Fibroblast of skin of left biceps (primary cell): ENCODE measurements at places on chromosomes 3 and 15.

- DNase-seq: no peak
Observed at GRCh38 chr15:73022161-73022560, 30.1 kb upstream of the NEO1 start.

GRCh38 chr15:39717134-39717533, 65.5 kb downstream of the FSIP1 start:
- no peak for DNase-seq

DNA sequence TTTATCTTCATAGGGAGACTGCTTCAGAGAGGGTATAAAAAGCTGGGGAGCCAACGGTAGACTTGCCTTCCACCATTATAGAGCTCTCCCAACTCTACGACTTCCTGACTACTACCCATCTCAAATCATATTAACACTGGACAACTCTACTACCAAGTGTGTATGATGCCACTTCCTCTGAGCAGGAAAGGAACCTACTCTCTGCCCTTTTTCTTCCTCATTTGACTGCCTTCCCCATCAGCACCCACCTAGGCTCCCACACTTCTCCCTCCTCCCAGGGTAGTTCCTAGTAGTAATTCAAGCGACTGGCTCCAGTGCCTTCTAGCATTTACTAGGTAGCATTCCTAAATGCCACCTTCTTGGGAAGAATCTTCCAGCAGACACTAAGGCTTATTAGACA, 24.5 kb upstream of the TBL1XR1 start:
- no peak for DNase-seq

DNA sequence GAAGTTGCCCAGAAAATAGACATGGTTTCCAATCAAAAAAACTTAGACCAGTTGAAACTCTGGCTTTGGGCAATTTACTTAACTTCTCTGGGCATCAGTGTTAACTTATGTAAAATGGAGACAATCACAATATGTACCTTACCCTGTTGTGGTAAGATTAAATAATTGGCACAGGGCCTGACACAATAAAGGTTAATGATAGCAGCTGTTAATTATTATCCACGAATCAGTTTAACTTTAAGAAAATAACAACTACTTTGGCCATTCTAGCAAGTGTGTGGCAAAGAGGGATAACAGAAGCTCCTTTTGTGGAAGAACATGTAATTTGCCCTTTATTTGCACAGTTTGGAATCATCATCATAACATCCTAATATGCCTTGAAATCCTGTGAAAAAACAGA, 787.6 kb downstream of the FHIT start:
- DNase-seq: no peak

GRCh38 chr15:76968306-76968705, 26.6 kb upstream of the PSTPIP1 start:
- no peak for DNase-seq

DNA sequence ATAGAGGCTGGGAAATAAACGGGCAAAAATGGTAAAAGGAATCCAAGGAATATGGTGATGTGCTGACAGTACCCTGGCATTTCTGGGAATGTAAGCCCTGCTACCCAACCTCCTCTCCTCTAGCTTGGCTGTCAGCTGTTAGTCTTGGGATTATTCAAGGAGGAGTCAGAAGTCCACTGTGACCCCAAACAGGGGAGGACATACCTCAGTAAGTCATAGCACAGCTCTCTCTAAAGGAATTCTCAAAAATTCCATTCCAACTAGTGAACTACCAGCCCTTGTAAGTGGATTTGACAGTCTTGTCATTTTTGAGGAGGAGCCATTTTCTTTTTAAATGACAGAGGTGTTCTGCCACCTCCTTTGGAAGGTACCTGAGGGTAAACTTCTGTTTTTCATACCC, 207.5 kb downstream of the PDCD6IP start:
- DNase-seq: peak; percentile 49

DNA sequence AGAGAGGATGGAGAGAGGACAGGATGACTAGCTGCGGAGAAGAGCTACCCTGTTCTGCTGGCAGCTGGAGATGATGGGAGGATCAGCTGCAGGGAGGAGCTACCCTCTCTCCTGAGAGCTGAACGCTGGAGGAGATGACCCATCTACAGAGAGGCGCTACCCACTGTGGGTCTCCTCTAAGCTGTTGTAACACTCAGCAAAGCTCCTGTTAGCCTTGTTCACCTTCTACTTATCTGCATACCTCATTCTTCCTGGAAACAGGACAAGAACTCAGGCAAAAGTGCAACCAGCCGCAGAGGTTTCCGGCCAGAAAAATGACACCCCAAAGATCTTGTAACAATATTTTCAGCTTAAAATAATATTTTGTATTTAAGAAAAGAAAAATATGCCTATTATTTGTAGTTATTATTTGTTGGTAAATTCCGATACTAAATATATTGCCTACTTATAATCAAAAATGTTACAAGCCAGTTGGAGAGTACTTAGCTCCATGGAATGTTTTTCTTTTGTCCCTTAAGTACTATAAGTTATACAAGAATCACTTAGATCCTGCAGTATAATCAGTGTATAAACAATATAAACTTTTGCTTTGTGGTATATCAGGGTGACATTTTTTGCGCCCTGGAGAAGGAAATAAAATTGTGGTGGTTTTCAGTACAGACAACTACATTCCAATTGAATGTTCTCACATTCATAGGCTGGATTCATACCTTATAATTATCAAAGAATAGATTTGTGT, 1188.0 kb upstream of the CADM2 start:
- no peak for DNase-seq

GRCh38 chr3:120678331-120678947, 3.6 kb downstream of the HGD start:
- DNase-seq: no peak

- DNase-seq: no peak
Observed at GRCh38 chr3:194458131-194458530, 28.7 kb downstream of the ATP13A3 start.

GRCh38 chr3:107373896-107374295, 3.3 kb upstream of the CCDC54 start:
- no peak for DNase-seq

GRCh38 chr3:14285548-14285925, 106.9 kb downstream of the LSM3 start:
- no peak for DNase-seq

DNA sequence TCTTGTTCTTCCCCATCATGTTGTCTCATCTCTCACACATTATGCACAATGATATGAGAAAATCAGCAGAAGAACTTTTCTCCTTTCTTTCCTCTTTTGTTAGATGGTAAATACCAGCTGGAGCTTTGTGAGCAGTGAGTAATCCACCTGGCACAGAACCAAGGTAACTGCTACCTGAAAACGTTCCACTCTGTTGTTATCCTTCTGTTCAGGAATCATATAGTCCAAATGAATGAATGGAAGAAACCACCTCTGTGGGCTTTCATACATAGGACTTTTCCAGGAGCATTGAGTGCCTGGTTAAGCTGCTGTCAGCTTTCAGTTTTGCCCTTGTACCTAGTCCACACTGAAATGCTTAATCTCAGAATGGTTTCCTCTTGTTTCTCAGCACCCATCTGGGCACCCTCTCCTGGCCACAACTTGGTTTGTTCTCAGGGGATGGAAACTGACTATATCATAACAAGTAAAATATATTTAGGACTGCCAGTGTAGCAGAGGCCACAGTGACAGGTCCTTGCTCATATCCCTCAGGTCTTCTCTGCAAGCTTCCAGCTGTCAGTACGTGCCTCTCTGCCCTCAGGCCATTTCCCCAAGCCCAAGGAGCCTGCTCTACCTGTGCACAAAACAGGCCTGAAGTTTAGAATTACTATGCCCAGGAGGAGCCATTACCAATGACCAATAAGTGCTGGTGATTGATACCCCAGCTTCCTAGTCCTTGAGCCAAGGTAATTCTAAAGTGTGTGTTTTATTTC, 23.5 kb upstream of the SLC4A7 start:
- DNase-seq: no peak

DNA sequence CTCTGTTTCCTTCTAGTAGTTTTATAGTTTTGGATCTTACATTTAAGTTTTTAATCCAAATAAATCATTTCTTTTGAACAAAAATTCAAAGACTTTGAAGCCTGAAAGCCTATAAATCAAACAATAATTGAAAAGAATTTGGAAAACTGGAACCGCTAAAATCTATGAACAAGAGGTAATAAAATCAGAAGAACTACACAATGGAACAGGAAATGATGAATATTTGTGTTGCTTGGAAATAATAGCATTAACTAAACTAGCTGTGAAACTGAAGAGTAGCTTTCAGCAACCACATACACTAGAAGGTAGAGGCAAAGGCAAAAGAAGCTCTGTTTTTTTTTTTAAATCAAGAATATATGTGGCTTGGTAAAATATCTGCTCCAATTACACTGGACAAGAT, 147.9 kb upstream of the ABI3BP start:
- no peak for DNase-seq

GRCh38 chr3:194257151-194257621, 93.9 kb downstream of the CPN2 start:
- no peak for DNase-seq

DNA sequence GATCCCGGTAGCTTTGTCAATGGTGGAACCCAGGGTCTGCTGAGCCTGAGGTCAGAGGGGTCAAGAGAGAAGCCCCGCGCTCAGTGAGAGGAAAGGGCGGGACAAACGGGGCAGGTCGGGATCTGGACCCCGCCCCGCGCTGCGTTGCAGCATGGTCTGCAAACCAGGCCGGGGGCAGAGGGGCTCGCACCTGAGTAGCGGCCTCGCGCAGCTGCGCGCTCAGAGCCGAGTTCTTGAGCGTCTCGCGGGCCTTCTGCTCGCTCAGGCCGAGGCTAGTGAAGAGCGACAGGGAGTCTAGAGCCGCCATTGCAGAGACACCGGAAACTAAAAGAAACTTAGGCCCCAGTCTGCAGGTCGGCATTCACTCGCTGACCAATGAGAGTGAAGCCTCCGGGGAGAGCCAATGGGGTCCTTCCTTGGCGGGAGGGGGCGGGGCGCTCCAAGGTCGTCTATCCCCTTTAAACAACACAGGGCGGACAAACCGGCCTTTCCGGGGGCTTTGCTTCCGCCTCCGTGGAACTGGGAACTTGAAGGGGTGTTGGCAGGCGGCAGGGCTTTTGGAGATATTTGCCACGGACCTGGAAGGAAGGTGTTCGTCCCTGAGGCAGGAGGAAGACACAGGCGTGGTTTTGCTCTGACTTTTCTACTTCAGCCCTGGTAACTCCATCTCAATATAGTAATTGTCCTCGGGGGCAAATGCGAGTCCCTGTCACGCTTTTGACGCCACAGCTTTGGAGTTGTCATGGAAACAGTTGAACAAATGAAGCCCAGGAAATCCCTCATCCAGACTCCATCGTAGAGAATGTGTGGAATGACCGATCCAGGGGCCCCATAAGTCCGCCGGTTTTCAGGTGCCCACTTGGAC, at the start of gene QARS1:
QARS1 (minus strand) TSS at position 331 of the 865 bp plus-strand sequence; CDS start at position 307, 24 bp downstream.
- peak; percentile 78 for DNase-seq

DNA sequence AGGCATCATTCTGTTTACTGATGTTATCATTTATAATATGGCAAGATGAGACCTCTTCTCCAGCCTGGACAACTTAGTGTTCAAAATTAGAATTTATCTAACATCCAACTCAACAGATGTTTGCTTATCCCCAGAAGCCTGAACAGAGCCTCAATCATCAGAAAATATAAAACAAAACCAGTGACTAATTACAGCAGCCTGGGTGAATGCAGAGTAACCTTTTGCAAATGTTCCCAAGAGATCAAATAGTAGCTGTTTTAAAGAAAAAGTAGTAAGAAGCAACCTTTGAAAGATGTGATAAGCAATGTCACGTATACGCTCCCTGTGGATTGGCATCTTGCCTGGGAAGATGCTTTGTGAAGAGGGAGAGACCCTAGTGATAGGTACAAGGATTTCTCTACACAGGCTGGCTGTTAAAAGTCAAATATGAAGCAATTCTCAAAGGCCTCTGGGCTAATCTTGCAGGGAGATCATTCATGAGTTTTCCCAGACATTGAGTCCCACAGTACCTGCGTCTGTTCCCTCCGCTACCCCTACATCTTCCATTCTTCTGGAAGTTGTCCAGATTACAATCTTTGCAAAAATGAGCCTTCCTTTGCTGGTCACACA, 39.3 kb upstream of the PRICKLE2 start:
- DNase-seq: no peak

GRCh38 chr15:77455696-77456321, 35.1 kb downstream of the HMG20A start:
- DNase-seq: peak; percentile 43

- no peak for DNase-seq
Observed at GRCh38 chr3:186534113-186534669, 10.0 kb downstream of the CRYGS start.

GRCh38 chr15:35289024-35289617, 204.0 kb upstream of the NANOGP8 start:
- peak; percentile 50 for DNase-seq

DNA sequence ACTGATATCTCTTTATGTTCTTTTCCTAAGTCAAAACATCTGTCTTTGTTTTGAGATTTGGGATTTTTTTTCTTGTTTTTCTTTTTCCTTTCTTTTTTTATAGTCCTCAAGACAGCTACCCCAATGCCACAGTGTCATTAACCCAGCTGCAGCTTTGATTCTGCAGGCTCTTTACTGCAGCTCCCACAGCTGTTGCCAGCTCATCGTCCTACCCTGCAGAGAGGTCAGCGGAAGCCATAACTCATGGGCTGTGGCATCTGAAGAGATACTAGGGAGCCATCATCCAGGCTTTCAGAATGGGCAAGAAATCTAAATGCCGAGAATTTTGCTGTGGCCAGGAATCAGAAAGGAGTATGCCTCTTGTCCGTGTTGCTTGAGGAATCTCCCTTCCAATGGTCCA, 44.3 kb upstream of the SLC24A5 start:
- no peak for DNase-seq
